MCF 10A (cell line): ENCODE measurements at places on chromosomes 12 and 14.
A peak's percentile ranks its signal among the peaks of the same experiment; 100 is the strongest.

DNA sequence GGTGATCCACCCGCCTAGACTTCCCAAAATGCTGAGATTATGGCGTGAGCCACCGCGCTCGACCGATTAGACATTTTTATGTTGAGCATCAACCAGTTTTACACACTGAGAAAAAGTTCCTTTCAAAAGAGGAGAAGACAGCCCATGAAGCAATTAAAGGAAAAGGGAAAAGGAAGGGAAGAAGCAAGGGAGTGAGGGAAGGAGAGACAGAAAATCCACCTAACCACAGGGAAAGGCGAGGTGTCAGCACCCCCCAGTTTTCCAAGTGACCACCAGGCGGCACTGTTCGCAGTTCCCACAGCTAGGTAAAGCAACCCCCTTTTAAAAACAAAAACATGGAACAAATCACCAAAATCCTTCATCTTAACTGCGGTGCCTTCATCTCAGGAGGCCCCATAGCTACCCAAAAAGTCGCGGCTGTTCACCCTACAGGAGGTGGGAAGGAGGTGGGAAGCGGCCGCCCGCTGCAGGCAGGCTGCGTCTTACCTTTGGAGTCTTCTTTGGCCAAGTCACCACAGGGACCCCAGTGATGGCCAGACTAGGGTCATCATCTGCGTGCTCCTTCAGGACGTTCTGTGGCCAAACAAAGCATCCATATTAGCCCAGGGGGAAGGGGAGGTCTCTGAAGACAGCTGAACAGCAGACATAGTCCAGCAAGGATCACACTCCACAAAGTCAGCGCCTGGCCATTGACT is 86.6 kb downstream of the KDM2B start:
- H3K36me3 ChIP-seq: no peaks in the 10 kb centered on the region
- no peak overlapping the region for H3K4me3 ChIP-seq
- H3K4me1 ChIP-seq: no peaks in the 10 kb centered on the region
- H3K27me3 ChIP-seq: no peaks in the 10 kb centered on the region
- H3K27ac ChIP-seq: no peak overlapping the region
- DNase-seq: peak; percentile 51

DNA sequence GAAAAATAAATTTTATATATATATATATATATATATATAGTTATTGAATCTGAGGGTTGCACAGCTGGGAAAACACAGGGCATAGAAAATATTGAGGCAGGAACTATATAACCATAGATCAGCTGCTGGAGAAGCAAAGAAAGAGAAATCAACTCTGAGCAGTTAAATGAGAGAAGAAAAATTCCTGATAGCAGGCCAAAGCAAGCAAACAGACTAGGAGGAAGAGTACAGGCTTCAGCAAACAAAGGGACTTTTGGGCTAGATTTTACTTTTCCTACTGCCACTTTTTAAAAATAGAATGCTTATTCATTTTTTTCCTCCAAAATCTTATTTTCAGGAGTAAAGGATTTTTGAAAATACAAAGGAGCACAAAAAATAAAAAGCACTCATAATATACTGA is 216.0 kb upstream of the PRKD1 start:
- H3K27ac ChIP-seq: no peak overlapping the region
- H3K4me3 ChIP-seq: no peak overlapping the region
- no peaks in the 10 kb centered on the region for H3K4me1 ChIP-seq
- no peak for DNase-seq

- H3K4me1 ChIP-seq: peaks cover 9% of the 10 kb centered on the region
- H3K4me3 ChIP-seq: peak overlapping the region; percentile 85
- peaks cover 5% of the 10 kb centered on the region for H3K36me3 ChIP-seq
- no peak for DNase-seq
- peak overlapping the region; percentile 83 for H3K27ac ChIP-seq
Measured at GRCh38 chr12:113359133-113359938, 949 bp downstream of the PLBD2 start.

- no peaks in the 10 kb centered on the region for H3K27me3 ChIP-seq
- H3K4me3 ChIP-seq: no peak overlapping the region
- peak overlapping the region; percentile 33 for H3K27ac ChIP-seq
- H3K4me1 ChIP-seq: no peaks in the 10 kb centered on the region
- H3K36me3 ChIP-seq: peaks cover 13% of the 10 kb centered on the region
Measured at GRCh38 chr14:55353686-55354467, 57.8 kb downstream of the ATG14 start.

DNA sequence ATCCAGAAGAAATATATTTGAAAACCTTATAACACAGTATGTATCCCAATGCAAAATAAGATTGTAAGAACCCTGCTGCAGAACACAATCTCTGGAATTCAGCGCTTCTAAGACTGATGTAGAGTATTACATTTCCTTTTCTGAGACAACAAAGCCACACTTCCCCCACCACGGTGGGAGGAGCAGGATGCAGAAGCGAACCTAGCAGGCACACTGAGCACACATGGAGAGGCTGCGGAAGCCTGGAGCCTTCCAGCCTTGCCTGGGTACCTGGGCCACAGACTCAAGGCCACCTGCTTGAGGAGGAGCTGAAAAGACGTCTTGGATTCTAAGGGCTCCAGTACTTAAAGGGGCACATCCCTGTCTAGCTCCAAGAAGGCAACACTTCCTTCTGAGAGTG is 46.4 kb downstream of the TCHP start:
- H3K36me3 ChIP-seq: peaks cover 62% of the 10 kb centered on the region
- no peak overlapping the region for H3K4me3 ChIP-seq
- H3K27ac ChIP-seq: no peak overlapping the region
- H3K27me3 ChIP-seq: no peaks in the 10 kb centered on the region
- peaks cover 8% of the 10 kb centered on the region for H3K4me1 ChIP-seq

GRCh38 chr12:45329238-45329637 is 113.3 kb downstream of the ANO6 start:
- H3K27ac ChIP-seq: no peak overlapping the region
- H3K4me3 ChIP-seq: no peak overlapping the region
- H3K27me3 ChIP-seq: no peaks in the 10 kb centered on the region

GRCh38 chr12:109916045-109916444 is 16.0 kb downstream of the TCHP start:
- DNase-seq: no peak
- H3K27me3 ChIP-seq: no peaks in the 10 kb centered on the region
- no peaks in the 10 kb centered on the region for H3K4me1 ChIP-seq
- no peak overlapping the region for H3K4me3 ChIP-seq
- H3K36me3 ChIP-seq: peaks cover 58% of the 10 kb centered on the region
- no peak overlapping the region for H3K27ac ChIP-seq

DNA sequence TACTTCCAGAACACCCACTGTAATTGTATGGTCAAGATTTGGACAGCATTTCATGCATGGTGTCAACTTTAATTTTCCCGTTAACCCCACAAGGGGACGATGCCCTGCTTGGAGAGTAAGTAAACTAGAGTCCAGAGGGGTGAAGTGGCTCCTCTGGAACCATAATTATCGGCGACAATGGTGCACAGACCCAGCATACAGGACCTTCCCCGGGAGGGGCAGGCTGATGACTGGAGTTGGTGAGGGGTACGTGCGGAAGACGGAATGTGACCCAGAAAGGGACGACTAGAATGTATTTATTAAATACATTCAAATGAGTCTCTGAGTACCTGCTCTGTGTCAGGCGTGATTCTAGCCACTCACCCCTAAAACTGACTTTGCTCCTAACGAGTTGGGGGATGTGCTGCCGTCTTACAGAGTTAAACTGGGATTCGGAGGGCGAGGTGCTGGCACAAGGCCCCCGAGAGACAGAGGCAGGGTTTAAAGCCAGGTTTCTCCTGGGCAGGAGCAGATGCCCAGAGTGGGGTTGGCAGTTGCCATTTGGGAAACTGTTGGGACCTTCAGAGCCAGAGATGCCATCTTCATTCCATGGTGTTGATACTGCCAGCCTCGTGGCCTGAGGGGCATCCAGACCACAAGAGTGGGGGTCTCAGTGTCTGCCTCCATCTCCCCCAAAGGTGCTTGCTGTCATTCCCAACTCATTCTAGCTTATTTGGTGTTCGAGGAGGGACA is 10.9 kb downstream of the RTL1 start:
- peaks cover 6% of the 10 kb centered on the region for H3K36me3 ChIP-seq
- no peak overlapping the region for H3K4me3 ChIP-seq
- peaks cover 52% of the 10 kb centered on the region for H3K27me3 ChIP-seq
- no peak overlapping the region for H3K27ac ChIP-seq

- H3K4me3 ChIP-seq: peak overlapping the region; percentile 58
- no peaks in the 10 kb centered on the region for H3K27me3 ChIP-seq
- peak; percentile 68 for DNase-seq
- peaks cover 54% of the 10 kb centered on the region for H3K4me1 ChIP-seq
Measured at GRCh38 chr12:120247621-120248030, 17.9 kb downstream of the PXN start.

DNA sequence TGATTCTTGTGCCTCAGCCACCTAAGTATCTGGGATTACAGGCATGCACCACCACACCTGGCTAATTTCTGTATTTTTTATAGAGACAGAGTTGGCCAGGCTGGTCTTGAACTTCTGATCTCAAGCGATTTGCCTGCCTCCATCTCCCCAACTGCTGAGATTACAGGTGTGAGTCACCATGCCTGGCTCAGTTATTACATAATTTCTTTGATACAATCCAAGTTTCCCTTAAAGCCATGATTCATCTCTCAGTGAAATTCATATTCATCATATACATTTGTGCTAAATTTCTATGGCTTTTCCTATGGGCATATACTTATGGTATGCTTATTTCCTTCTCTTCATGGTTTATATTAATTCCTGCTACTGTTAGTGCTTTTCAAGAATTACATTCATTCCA is 29.1 kb upstream of the PZP start:
- DNase-seq: peak; percentile 62
- H3K27ac ChIP-seq: no peak overlapping the region
- H3K27me3 ChIP-seq: peaks cover 29% of the 10 kb centered on the region

DNA sequence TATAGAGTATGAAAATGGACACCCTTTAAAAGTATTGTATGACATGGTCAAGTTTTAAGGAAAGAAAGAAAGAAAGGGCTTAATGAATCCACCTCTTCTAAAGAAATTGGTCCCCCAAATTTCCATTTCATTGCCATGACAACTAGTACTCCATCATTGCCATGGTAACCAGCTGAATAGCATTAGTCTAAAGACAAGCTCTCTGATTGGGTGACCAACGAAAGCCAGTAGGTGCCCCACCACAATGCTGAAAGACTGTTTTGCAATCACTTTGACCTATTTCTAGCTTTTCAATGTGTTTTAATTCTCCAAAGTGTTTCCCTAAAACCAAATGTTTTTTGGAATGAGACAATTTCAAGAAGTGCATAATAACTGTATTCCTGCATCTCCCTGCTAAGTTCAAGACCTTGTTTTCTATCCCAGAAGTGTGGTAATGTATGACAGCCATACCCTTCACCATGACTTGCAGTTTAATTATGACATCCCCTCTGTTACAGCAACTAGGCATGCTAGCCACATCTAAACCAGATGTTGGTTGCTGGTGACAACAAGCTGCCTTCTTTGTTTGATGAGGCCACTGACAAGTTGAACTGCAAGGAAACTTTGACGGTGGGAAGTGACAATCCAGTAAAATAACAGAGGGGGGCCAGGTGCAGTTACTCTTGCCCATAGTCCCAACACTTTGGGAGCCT is 46.7 kb downstream of the KICS2 start:
- H3K27ac ChIP-seq: no peak overlapping the region
- H3K4me3 ChIP-seq: no peak overlapping the region
- no peaks in the 10 kb centered on the region for H3K27me3 ChIP-seq
- H3K36me3 ChIP-seq: no peaks in the 10 kb centered on the region
- no peak for DNase-seq

GRCh38 chr14:38143170-38143569 is 64.5 kb upstream of the SSTR1 start:
- H3K27me3 ChIP-seq: no peaks in the 10 kb centered on the region
- no peaks in the 10 kb centered on the region for H3K36me3 ChIP-seq
- no peak for DNase-seq
- peak overlapping the region; percentile 9 for H3K4me3 ChIP-seq

- no peaks in the 10 kb centered on the region for H3K36me3 ChIP-seq
- H3K27me3 ChIP-seq: peaks cover under 1% of the 10 kb centered on the region
- DNase-seq: no peak
- H3K4me3 ChIP-seq: no peak overlapping the region
- no peak overlapping the region for H3K27ac ChIP-seq
- no peaks in the 10 kb centered on the region for H3K4me1 ChIP-seq
Measured at GRCh38 chr14:104291123-104292000, 153.0 kb downstream of the KIF26A start.

DNA sequence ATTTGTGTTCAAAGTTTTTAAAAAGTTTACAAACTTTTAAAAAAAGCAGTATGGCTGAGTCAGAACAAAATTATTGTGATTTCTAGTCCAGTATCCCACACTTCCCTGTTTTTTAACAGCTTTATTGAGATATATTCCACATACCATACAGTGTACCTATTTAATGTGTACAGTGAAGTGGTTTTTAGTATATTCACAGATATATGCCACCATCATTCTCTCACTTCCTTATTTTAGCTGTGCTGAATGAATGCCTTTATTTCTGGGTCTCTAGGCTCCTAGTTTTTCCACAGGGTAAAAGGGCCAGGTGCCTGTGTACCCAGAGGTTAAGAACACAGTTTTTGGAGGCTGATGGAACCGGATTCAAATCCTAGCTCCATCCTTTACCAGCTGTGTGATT is 58.9 kb upstream of the SRSF5 start:
- no peak for DNase-seq
- no peak overlapping the region for H3K27ac ChIP-seq
- peaks cover 15% of the 10 kb centered on the region for H3K4me1 ChIP-seq
- H3K27me3 ChIP-seq: no peaks in the 10 kb centered on the region
- no peak overlapping the region for H3K4me3 ChIP-seq

DNA sequence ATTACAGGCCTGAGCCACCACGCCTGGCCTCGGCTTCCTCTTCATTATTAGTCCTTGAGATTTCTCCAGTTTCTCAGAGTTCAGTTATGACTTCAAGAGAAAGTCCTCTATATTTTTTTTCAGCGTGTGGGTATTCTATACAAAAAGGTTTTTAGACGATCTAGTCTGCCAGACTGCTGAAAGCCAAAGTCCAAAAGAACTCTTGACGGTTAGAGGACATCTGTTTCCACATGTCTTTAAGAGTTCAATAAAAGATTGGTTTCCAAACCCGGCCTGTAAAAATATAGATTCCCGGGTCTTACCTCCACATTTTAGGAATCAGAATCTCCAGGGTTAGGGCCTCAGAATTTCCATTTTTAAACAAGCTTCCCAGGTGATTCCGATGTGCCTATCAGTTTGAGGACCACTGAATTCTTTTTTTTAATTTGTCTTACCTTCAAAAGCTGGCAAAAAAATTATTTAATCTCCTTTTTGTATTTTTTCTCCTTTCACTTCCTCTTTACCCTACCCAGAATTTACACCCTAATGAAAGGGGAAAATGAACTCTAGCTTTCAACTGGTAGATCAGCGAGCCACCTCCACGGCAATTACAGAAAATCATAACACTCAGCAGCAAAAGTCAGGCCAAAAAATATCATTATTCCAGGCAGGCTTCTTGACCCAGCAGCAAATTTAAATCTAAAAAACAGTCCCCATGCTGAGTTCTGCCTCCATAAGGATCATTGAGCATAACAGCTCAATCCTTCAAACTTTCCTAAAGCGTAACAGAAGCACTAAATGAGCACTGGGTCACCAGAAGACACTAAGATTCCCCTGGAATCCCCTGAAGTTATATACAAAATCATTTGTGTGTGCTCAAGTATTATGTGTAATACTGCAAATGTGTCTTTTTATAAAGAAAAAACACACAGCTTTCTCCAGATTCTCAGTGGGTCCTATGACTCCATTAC is 8.7 kb downstream of the NT5DC3 start:
- H3K4me3 ChIP-seq: no peak overlapping the region
- peak overlapping the region; percentile 74 for H3K27ac ChIP-seq
- DNase-seq: no peak
- peaks cover 26% of the 10 kb centered on the region for H3K4me1 ChIP-seq
